RWPE2 (cell line): ENCODE measurements at places on chromosomes 1 and 21.

- no peak for DNase-seq
These were observed 10.7 kb upstream of the MAST2 start for GRCh38 chr1:45792744-45793143.

GRCh38 chr1:170935231-170935630 is at the start of gene MROH9:
MROH9 (plus strand) TSS chr1:170935534; CDS start chr1:170945557, 10,023 bp downstream.
- no peak for DNase-seq

DNA sequence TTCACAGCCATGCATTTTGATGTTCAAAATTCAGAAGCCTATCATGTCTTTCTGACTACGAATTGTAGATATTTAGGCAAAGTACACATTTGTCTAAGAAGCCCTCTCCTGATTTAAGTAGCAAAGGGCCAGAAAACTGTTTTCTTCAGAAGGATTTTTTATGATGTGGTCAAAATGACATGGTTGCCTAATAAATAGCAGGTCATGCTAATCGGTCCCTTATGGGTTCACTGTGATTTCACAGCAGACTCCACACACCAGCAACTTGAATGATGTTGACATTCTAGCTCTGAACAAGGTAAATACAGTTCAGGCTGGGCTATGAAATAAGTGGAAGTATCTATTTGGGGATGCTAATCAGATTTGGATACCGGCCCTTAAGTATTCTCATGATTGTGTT is 178.7 kb upstream of the DPYD start:
- no peak for DNase-seq

- DNase-seq = no peak
These were observed 30.8 kb downstream of the XCL2 start for GRCh38 chr1:168512864-168513595.

DNA sequence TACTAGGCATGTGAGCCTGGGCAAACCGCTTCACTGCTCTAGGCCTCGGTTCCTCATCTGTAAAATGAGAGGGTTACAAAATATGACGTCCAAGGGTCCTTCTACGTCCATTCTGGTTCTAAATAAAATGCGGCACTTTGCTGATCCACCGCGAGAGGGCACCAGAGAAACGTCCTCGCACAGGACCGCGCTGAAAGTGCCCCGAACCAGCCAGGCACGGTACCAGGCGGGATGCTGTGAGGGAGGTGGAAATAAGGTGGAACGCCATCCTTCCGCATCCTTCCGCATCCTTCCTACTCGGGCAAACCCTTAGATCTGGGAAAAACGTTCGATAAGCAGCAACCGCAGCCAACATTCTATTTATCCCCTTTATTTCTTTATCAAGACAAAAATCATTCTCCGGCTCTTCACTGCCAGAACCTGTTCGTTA is 60.3 kb upstream of the KRTAP19-8 start:
- DNase-seq = no peak

DNA sequence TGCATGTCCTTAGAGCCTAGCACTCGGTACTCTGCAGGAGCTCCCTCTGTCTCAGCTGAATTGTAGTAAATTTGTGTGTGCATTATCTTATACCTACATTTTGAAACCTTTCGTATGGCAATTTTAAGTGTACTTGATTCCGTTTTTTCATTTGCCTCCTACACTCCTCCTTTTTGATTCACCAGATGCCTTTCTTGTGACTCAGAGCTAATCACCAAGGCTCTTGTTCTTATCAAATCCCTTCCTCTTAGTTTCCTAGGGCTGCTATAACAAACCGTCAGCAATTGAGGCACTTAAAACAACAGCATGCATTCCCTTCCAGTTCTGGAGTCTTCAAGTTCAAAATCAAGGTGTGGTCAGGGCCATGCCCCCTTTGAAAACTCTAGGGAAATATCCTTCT is 261.0 kb downstream of the ASTN1 start:
- DNase-seq = no peak

GRCh38 chr1:183778568-183779433 is 26.1 kb upstream of the RGL1 start:
- DNase-seq = no peak

DNA sequence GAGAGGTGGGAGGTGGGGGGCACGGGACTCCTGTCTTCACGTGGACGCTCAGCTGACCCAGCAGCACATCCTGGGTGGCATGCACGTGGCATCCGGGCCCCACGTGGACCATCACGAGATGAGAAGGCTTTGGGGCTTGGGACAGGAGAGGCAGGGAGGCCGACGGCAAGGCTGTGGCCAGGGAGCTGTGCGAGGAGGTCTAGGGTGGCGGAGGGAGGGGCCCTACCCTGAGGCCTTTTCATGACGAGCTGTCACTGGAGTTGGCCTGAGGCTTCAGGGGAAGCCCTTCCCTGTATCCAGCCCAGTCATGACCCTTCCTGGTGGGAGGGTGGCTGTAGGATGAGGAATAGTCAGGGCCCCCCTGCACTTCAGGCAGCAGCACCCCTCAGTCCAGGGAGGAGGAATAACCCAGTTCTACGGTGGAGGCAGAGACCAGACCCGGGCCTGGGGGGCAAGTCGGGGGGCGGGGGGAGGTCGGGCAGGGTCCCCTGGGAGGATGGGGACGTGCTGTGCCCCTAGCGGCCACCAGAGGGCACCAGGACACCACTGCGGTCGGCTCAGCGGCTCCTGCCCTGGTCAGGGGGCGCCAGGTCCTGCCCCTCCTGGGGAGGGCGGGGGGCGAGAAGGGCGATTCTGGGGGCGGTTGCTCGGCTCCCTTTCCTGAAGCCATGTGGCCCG is 2.0 kb upstream of the PERM1 start:
- DNase-seq = no peak

DNA sequence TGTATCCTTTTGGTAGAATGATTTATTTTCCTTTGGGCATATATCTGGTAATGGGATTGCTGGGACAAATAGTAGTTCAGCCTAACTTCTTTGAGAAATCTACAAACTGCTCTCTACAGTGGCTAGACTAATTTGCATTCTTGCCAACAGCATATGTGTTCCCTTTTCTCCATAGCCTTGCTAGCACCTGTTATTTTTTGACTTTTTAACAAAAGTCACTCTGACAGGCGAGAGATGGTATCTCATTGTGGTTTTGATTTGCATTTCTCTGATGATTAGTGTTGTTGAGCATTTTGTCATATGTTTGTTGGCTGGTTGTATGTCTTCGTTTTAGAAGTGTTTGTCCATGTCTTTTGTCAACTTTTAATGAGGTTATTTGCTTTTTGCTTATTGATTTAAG is 99.8 kb downstream of the UCK2 start:
- no peak for DNase-seq

DNA sequence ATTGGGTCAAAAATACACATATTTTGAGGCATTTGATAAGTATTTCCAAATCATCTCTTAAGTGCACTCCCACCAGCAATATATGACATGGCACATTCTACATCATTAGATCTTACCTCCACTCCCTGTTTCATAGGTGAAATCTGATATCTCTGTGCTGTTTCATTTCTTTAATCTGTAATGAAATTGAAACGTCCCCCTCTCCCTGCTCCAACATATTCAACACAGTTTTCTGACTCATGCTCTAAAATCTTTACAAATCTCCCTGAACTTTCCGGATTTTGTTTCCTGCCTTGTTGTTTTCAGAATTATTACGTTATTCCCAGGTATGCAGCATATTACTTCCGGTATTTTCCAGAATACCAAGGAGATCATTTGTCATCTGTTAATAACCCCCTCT is 66.1 kb upstream of the AKT3 start:
- DNase-seq = no peak

DNA sequence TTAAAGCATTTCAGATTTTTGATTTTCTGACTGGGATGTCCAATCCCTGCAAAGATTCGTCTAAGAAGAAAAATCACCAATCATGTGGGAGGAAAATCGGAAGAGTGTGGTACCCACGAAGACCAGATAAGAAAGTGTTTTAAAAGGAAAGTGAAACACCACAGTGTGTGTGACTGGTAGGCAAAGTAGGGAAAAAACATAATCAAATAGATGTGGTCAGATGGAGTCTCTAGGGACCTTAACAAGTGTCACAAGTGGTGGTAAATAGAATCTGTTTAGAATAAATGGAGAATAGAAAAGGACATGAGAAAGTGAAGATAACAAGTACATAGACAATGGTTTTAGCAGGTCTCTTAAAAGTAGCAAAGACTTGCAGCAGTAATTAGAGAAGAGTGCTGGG is 154.6 kb downstream of the SLC30A10 start:
- DNase-seq = no peak

- DNase-seq = no peak
These were observed 344.6 kb downstream of the LMO4 start for GRCh38 chr1:87673309-87673708.

GRCh38 chr21:42781150-42781970 is 98.0 kb downstream of the WDR4 start:
- no peak for DNase-seq

DNA sequence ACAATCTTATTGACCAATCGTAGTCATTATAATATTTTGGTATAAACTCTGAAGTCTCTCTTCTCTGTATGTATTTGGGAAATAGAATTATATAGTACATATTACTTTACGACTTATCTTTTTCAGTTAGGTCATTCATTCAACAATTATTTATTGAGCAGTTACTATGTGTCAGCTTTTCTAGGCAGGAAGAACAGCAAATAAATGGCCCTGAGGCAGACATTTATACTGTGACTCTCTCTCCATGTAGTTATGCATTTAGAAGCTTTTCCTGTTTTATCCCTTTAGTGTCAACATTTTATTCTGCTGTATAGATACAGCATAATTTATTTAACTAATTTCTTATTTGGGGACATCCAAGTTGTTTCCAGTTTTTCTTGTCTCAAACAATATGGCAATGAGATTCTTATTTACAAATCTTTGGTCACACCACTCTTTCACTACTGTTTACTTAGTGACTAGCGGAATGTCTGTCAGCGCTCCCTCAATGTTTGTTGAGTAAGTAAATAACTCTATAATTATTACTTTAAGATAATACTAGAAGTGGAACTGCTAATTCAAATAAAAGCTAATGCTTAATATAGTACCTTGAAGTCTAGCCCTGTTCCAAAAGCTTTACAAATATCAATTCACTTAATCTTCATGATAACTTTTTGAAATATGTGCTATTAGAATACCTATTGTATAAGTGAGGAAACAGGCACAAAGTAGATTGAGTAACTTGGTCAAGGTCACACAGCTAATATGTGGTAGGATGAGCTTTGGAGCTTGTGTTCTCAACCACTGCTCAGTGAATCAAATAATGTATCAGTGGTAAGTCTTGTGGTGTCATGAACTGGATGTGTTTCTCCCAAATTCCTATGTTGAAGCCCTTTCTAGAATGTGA is 465.6 kb downstream of the SIPA1L2 start:
- no peak for DNase-seq

GRCh38 chr1:16026723-16027484 is 5.1 kb downstream of the CLCNKA start:
- no peak for DNase-seq

GRCh38 chr1:223207293-223208066 is 64.4 kb upstream of the TLR5 start:
- DNase-seq = no peak

DNA sequence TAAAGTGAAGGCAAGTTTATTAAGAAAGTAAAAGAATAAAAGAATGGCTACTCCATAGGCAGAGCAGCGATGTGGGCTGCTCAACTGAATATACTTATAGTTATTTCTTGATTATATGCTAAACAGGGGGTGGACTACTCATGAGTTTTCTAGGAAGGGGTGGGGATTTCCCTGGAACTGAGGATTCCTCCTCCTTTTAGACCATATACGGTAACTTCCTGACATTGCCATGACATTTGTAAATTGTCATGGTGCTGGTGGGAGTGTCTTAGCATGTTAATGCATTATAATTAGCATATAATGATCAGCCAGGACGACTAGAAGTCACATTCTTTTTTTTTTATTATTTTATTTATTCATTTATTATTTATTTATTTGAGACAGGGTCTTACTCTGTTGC is 46.4 kb upstream of the BARHL2 start:
- DNase-seq = no peak

DNA sequence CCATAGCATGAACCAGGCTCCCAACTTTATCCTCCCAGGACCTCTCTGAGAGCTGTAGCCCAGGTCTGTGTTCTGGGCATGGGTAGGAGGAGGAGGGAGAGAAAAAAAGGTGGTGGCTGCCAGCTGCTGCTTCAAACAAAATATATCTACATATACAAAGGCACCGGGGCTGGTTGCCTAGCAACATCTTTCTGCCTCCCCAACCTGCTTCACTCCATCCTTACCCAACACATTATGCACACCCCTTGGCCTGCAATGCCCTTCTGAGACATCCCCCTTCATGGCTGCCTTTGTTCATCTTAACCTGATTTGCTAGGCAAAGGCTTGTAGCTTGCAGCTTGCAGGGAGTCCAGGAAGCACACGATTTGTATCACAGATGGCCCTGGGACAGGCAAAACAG is 27.2 kb upstream of the ATP1A1 start:
- DNase-seq = no peak

GRCh38 chr1:43503534-43503933 is 27.1 kb upstream of the PTPRF start:
- DNase-seq = no peak

- DNase-seq = no peak
These were observed 510.4 kb upstream of the ZP4 start for GRCh38 chr1:238401144-238401543.

- DNase-seq = no peak
These were observed 2.1 kb downstream of the FHAD1 start for GRCh38 chr1:15249081-15249480.
